HCEC 1CT (cell line): ENCODE measurements at places on chromosomes 2 and 18.

- no peak for DNase-seq
Measured at GRCh38 chr2:21930226-21930625, 806.5 kb downstream of the TDRD15 start.

DNA sequence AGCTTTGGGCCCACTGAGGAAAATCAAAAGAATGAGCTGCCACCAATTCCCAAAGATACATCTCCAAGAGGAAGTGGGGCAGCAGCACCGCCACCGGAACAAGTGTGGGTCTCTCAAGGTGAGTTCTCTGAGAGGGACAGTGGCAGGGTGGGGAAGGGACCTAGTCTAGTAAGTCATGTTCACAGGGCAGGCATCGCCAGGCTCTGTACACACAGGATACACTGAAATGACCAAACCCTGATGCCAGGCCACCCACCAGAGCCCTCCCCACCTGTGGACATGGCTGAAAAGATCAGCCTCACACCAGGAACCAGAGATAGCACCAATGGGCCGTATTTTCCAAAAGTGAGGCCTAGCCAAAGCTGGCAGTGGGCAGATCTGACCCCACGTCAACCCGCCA, 108.2 kb upstream of the SMAD2 start:
- DNase-seq: no peak

- no peak for DNase-seq
Measured at GRCh38 chr2:46845542-46846486, 69.8 kb downstream of the MCFD2 start.

- no peak for DNase-seq
Measured at GRCh38 chr2:232526372-232526941, 497 bp downstream of the CHRND start.

- no peak for DNase-seq
Measured at GRCh38 chr18:39434223-39434920, 1868.8 kb upstream of the CELF4 start.

- no peak for DNase-seq
Measured at GRCh38 chr2:229748950-229749349, 34.6 kb upstream of the DNER start.

DNA sequence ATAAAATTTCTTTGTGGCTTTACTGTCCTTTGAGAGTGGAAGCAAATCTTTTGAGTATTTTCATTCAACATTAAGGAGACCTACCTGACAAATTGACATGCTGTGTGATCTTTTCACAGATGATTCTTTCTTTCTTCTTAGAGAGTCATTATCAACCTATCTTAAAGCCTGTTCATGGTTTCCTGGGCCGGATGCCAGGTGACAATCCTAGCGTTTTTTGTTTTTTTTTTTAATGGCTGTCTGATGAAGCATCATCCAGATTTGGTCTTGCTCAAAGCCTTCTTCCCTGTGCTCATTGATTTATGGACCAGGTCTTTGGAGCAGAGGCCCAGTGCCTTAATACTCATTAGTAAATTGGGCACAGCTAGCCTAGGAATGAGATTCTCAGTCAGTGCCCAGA, 9.8 kb upstream of the MGAT5 start:
- peak; percentile 25 for DNase-seq

GRCh38 chr2:230693411-230693810, 19.2 kb upstream of the CAB39 start:
- no peak for DNase-seq

- no peak for DNase-seq
Measured at GRCh38 chr18:24669502-24669901, 209.1 kb downstream of the HRH4 start.

DNA sequence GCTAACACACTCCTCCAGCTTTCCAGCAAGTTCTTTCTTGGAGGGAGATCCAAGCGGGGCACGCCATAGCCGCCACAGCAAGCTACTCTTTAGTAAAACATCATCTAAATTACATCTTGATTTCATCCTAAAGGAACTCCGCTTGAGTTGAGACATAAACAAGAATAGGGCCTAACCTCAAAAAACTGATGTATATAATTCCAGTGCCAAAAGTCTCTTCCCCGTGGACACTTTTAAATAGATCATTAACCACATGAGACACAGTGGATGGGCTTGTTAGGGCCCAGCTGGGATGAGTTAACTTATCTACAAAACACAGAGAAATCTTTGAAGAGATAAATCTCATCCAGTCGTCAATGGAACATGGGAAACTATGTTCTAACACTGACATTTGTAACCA, 20.8 kb upstream of the MLPH start:
- DNase-seq: no peak

- no peak for DNase-seq
Measured at GRCh38 chr18:78625847-78626246, 353.8 kb upstream of the SALL3 start.

- DNase-seq: peak; percentile 16
Measured at GRCh38 chr2:190882856-190883582, 2.4 kb downstream of the GLS start.

GRCh38 chr2:8257502-8257901, 424.4 kb upstream of the ID2 start:
- no peak for DNase-seq

DNA sequence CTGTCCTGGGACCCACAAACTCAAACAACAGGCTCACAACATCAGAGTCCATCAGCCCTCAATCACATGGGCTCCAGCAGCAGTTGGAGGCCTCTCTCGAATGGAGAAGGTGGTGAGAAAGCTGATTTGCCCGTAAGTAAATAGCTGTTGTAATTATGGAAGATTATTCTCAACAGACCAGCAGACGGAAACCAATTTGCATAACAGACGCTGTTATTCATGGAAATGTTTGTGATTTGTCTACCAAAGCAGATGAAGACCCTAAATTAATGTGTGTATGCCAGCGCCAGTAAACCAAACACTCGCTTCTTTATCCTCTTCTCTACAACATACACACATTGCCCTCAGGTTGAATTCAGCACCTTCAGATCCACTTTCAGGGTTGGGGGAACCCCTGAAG, 23.4 kb upstream of the GALNT14 start:
- DNase-seq: no peak

DNA sequence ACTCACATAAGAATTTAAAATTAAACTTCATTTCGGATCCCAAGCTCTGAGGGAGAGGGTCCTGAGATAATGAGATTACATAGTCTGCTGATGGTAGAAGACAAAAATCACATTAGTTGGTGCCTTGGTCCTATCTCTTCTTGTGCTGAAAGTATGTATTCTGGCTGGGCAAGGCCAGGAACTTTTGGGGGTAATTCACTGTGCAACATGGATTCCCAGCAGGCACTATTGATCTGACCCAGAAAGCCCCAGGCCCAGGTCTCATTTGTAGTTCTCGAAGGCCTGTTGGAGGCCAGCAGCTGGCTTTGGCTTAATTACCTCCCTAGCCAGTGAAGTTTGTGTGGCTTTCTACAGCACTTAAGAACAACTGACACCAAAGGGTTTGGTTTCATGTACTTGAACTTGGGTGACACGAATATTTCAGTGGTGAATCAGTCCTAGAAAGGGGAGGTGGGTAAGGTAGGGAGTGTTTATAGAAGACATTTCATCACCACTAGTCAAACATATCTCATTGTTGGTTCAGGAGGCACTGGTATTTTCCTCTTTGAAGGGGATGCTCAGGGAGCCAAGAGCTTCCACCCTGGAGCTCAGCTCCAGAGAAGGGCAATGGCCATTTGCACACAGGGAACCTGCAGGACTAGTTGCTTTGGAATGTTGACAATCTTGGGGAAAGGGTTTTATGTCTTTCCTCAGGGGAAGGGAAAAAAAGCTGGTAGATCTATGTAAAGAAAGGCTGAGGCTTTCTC, 217.8 kb downstream of the OSR1 start:
- DNase-seq: peak; percentile 91

- DNase-seq: peak; percentile 95
Measured at GRCh38 chr2:675982-676646, 1.1 kb downstream of the TMEM18 start.

DNA sequence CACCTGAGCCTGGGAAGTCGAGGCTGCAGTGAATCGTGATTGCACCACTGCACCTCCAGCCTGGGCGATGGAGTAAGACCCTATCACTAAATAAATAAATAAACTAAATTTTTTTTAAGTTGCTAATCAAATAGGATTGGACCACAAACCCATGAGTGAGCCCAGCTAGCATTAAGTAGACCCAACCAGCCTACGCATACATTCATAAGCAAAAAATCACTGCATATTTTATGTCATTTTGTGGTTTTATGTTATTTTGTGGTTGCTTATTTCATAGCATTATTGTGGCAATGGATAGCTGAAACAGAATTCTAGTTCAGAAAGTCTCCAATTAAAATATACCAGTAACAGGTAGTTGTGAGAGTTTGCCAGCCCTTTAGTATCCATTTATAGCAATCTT, 29.1 kb upstream of the ZC3H15 start:
- peak; percentile 93 for DNase-seq

DNA sequence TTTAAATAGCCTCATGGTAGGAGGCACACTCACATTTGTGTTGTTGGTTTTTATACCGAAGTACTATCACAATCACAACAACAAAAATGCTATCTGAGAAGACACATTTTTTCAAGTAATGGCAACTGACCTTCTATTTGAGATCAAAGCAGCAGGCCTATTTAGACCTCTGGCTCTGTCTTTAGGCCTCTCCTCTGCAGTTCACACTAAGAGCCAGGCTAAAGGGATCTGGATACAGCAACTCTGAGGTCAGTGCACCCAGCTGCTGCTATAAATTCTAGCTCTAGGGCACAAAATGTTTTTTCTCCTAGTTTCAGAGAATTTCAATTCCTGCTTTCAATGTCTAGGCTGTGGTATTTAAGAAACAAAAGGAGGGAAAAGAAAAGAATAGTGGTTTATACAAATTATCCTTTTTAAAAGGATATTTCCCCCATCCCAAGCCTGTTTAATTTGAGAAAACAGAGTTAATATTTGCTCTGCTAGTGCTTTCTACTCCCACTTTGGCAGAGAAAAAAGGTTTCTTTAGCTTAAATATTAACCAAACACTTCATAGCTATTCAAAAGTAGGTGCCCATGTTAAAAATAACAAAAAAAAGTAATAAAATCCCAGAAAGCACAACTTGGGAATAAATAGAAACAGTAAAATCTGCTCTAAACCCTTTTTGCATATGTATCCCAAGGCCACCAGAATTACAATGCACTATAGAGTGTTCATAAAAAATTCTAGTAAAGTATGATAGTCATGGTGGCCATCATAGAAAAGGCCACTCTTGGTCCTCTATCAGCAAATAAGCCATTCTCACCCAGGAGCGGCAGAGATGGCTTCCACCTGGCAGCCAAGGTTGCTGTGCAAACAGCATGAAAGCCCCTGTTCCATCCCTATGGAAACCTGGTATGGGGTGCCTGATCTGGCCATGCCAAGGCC, 293.6 kb upstream of the SESTD1 start:
- no peak for DNase-seq

- DNase-seq: no peak
Measured at GRCh38 chr2:10253596-10254372, 48.9 kb upstream of the HPCAL1 start.

DNA sequence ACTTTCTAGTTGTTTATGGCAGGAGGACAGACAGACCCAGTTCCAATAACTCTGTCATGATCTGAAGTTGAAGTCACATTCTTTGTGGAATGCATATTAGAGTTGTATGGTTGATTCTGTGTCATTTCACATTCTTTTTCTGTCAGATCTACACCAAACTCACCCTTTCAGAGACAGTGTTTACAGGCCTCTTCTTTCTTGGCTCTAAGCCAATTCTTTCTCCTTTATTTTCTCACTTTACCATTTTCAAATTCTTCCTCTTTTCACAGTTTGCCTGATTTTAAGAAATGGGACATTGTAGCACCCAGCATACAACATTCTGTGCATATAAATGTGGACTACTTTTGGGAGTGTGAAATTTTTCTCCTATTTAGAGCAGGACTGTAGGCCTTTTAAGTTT, 103.7 kb downstream of the CCDC85A start:
- no peak for DNase-seq

DNA sequence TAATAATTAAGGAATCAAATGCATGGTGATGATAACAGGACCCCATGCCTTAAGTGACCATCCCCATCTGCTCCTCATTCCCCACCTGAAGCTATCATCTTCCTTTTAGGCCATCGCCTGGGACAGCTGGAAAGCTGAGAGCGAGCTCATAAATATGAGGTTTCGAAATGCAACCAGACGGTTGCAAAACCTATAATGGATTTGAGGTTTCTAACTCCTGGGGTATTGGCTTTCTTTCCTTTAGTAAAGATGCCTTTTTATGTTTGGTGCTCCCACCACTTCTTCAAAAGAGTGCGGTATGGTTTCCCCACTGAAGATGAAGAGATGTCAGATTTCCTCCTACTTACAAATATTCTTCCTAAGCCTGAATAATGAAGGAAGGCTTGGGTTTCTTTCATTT, 1589.5 kb upstream of the PIK3C3 start:
- DNase-seq: no peak

GRCh38 chr2:218301176-218301819, 9.0 kb upstream of the TMBIM1 start:
- DNase-seq: peak; percentile 76

GRCh38 chr2:71944183-71944550, 203.5 kb downstream of the CYP26B1 start:
- DNase-seq: no peak

DNA sequence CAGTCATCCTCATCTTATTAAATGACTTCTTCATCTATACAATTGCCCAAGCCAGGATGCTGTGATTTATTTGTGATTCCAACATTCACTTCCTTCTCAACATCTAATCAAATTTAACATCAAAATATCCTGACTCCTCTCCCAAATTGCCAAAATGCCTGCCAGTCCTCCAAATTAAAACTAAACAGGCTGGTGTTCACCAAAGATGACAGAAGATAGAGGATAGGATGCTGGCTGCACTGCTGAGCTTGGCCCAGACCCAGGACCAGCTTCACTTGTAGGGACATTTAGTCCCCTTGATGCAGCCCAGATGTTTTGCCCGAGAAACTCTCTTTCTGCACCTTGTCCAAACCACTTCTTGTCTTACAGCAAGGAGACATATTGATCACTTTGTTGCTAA, 540.0 kb upstream of the CNTNAP5 start:
- no peak for DNase-seq

GRCh38 chr2:229728370-229728769, 14.0 kb upstream of the DNER start:
- DNase-seq: peak; percentile 23

DNA sequence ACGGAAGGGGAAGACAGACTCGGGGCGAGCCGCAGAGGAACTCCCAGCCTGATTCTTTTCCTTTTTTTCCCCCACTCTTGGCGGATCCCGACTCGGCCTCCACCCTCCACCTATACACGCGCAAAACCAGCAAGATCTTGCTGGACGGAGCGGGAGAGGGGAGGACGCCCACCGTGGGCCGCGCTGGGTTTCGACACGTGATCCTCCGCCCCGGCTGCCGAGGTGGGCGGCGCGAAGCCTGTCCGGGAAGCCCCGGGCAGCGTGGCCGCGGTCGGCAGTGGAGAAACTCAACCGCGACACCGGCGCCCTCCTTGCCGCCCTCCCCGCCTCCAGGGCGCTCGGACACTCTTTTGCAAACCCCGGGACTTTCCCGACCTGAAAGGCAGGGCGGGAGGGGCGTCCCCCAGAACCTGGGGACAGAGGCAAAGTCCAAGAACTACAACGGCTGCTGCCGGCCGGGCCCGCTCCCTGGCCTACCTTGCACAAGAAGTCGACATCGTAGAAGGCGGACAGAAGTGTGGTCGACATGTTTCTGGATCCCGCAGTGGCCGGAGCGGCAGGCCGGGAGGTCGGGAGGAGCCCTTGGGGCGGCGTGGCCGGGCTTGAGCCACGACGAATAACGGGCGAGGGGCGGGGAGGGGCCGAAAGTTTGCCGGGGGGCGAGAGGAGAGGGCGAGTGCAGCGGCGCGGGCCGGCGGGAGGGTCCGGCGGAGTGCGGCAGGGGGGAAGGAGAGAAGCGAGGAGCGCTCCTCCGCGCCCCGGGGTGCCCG, 433 bp downstream of the ZFP36L2 start:
- DNase-seq: peak; percentile 68
